Glutamatergic neuron (in vitro differentiated cells): ENCODE measurements at places on chromosomes 2 and 18.
A peak's percentile ranks its signal among the peaks of the same experiment; 100 is the strongest.

DNA sequence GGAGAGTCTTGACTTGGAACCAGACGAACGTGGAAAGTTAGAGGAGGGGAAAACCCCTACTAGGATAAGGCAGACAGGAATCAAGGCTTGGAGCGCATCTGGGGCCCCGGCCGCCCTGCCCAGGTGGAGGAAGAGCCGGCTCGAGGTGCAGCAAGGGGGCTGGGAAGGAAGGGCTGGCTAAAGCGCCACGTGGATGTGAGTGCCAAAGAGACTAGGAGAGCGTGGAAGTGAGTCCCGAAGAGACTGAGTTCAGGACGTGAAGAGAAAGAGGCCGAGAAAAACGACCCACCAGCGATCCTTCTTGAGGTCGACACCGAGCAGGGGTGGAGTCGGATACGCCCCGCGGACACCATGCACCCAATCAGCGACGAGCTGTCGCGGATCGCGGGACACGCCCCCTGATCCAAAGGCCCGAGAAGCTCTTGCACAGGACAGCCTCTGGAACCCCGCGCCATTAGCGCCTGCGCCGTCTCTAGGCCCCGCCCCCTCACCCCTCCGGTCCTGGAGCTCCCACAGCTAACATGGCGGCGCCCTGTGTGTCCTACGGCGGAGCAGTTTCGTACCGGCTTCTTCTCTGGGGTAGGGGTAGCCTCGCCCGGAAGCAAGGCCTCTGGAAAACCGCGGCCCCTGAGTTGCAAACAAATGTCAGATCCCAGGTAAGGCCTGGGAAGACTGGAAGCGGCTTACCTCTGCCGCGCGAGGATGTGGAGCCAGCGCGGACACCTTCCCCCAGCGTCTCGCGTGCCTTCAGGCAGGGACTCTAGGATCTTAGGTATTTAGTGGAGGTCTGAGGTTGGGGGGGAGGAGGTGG, at the start of gene MRPS9:
Gene MRPS9, plus strand, starts transcription at position 498 of the 811 bp plus-strand sequence. Its CDS starts 24 bp downstream, at position 522.
- peak; percentile 99 for DNase-seq

- DNase-seq, result no peak
Measured at GRCh38 chr2:54574860-54575247, 118.7 kb downstream of the SPTBN1 start.

DNA sequence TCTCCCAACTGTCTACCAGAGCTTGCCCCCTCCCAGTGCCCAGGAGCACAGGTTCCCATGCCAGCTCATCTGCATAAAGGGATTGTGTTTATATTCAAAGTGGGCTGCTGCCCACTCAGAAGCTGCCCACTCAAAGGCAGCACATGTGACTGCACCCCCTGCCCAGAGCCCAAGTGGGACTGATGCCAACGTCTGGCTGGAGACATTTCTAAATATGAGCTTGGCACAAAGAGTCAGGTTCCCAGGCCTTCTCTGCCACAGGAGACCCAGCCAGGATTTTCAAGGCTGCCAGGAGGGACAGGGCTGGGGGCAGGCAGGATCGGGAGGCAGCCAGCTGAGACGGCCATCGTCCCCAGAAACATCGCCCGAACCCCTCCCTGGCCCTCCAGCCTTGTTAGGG, 67.1 kb downstream of the ZBTB7C start:
- no peak for DNase-seq

DNA sequence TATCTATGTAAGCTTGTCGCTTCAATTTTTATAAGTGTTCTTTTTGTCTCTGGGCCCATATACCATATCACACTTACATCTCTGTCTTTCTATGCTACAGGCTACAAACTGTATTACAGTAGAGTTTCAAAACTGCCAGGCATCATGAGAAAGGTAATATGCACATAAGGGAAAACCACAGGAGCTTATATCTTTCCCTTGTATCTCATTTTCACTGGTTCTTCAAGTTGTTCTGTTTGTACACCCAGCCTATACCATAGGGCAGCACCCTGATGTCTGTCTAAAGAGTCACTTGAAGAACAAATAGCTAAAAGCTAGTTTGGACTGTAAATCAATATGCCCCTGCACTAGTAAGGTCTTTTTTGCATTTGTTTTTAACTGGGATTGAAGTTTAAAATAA, 366.7 kb downstream of the FIGN start:
- DNase-seq, result no peak

GRCh38 chr2:8630676-8631464, 51.0 kb upstream of the ID2 start:
- no peak for DNase-seq

- no peak for DNase-seq
Measured at GRCh38 chr2:96427169-96427568, 78.0 kb downstream of the NEURL3 start.

GRCh38 chr2:34266908-34267697, 668.0 kb upstream of the FAM98A start:
- no peak for DNase-seq

DNA sequence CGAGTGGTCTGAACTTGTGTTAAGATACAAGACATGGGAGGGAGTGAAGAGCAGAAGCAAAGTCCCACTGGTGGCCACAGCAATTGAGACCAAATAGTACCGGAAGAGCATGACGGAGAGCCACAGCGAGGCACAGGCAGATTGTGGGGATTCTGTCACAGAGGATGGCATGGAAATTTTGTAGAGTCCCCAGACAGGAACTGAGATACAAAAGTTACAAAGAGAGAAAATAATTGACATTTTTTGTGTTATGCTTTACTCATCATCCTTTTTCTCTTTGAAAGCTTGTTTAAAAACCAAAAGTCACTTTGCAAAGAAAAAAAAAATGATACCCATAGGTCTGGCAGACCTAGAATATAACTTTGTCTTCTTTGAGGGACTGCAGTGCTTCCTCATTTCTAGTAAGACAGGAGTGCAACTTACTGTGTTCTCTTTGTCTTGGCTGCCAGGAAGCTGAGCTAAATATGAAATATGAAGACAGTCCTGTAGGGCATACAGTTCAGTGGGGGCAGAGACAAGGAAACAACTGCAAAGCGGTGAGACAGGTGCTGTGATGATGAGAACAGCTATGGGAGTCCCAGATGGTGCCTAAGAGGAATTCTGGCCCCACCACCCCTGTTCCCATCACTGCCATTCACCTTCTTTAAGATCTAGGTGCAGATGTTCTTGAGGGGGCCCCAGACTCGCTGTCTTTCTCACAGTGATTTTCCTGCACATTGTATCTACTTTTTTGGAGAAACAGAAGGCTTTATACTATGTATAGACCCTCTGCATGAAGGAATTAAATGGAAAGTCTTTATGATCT, 5.2 kb downstream of the ARHGAP25 start:
- DNase-seq, result no peak
